ENCODE measurements at places on chromosomes 5 and 9.

DNA sequence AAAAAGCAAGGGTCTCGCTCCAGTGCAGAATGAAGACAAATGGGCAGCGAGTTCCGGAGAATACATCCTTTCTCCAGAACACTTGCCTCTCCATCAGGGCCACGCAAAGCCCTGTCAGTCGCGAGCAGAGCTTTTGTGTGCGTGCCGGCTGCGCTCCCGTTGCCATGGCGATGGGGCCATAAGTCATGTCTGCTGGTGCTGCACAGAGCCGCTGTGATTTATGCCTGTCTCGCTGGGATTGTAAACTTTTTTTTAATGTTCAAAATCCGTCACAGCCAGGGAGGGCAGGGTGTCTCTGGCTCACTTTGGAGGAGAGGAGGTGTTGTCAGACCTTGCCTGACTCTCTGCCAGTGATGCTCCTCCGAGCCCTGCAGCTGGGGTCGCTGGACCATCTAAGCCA is 272.7 kb downstream of the TRIM32 start:
- DNase-seq, result no peak

- no peak for DNase-seq
Observed at GRCh38 chr5:172688349-172689217, 47.5 kb downstream of the NEURL1B start.

GRCh38 chr9:134809826-134810225 is 70.8 kb upstream of the FCN2 start:
- no peak for DNase-seq

DNA sequence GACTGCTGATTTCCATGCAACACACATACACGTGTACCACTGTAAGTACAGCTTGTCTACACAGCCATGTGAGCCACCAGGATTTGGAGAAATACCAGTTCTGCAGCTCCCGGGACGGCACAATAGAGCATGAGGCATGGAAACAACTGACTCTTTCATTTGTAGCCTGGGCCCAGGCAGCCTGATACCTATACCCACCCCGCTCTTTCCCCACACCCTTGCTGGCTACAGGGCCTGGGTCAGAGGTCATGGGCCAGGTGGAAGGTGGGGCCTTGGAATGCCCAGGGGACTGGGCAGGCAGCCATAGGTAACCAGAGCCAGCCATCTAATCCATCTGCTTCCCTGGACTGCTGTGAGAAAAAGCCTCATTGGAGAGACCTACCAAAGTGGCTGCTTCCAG is 39.0 kb upstream of the ZSWIM6 start:
- DNase-seq, result no peak

DNA sequence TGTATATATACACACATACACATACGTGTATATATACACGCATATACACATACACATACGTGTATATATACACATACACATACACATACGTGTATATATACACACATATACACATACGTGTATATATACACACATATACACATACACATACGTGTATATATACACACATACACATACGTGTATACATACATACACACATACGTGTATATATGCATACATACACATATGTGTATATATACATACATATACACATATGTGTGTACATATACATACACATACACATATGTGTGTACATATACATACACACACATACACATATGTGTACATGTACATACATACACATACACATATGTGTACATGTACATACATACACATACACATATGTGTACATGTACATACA is 82.6 kb downstream of the SYK start:
- DNase-seq, result no peak

DNA sequence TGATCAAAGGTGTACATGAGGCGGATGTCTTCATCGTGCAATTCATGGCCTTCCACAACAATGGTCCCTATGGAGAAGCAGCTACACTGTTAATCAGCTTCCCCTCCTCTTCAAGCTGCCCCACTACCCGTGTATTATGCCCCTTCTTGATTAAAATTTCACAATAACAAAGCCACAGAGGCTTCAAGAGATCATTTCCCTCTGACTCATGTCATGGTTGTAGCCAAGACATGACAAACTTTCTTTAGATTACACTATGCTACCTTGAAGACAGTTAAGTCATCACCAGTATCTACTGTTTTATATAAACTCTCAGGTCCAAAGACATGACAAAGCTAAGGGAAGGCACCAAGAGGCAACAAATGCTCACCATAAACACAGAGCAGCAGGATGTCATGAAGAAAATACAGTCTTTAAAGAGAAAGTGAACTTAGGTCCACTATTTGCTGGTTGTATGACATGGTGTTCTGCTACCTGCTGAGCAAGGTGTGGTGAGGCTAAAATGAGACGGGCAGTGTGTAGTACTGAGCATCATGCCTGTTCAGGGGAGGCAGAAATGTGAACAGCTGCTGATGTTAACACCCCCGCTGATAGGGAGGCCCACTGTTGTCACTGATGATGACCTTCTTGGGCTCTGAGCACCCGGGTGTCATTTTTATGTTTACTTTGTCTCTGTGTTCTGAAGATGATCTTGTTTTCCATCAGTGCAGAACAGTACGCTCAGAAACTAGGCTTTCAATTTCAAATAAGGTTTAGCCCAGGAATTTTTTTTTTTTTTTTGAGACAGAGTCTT is 48.3 kb downstream of the IARS1 start:
- DNase-seq, result peak; percentile 32

DNA sequence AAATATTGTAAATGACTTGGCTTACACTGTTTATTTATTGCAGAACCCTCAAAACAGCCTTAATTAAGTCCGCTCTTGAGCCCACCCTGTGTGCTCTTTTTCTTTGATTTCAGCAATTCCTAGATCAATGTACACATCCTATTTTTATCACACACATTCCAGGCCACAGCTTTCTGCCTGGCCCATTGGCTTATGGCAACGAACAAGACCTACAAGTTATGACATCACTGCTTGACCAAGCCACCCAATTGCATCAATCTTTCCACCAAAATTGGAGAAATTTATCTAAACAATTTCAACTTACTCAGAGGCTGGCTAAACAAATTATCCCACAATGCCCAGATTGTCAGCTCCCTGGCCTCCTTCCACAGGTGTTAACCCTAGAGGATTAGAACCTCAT is 158.4 kb downstream of the CPLANE1 start:
- no peak for DNase-seq

DNA sequence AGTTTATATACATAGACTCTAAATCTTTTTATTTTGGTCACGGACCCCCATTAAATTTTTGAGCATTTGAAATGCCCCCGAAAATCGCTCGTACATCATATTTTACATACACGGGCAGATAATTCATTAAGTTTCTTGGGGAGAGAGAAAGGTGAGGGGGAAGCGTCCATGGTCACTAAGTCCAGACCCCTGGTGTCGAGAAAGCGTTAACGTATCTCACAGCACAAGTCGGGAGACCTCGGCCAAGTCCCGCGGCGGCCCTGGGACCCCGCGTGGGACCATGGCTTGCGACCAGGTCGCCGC is 794 bp downstream of the PTBP3 start:
- peak; percentile 81 for DNase-seq

DNA sequence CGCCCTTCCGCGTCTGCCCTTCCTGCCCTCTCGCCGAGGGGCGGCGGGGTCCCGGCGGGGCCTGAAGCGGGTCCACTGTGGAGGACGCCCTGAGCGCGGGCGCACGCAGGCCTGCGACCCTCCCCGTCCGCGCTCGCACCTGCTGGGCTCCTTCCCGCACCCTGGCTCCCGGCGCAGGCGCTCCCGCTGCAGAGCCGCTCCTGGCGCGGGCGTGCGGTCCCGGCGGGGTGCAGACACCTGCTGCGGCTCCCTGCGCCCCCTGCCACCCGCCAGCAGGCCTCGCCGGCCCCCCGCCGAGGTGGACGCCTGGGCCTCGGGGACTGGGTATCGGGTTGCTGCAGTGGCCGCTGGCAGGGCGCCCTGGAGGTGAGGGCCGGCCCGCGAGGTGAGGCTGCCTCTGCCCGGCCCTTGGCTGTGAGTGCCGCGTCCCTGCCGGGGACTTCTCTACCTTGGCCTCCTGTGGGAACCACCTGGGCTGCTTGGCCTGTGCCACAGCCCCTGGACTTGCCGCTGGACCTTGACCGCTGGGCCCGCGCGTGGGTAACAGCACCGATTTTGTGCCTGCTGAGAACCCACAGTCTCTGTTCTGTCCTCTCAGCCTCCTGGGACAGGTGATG is 627 bp downstream of the ARRDC1 start:
- DNase-seq, result no peak

DNA sequence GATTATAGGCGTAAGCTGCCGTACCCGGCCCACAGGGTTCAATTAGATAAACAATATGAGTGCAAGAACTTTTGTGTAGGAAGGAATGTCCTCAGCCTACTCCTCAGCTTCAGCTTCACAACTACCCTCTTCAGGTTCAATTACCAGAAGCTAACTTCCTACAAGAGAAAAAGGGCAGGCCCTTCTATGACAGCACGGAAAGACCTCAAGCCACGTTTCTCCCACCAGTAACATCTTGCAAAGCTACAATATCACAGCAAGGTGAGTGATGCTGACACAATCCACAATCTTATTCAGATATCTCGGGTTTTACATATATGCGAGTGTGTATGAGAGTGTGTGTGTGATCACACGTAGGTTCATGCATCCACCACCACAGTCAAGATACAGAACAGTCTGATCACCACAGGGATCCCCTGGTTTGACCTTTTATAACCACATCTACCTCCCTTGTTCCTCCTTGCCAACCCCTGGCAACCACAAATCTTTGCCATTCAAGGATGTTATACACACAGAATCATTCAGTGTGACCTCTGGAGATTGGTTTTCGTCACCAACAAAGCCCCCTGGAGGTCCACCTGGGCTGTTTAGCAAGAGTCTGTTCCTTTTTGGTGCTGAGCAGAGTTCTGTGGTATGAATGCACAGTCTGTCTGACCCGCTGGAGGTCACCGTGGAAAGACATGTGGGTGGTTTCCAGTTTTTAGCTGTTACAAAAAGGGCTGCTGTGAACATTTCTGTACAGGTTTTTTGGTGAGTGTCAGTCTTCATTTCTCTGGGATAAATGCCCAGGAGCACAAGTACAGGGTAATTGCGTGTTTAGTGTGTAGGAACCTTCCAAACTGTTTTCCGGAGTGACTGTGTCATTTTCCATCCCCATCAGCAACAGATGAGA is 38.2 kb downstream of the IPPK start:
- no peak for DNase-seq

DNA sequence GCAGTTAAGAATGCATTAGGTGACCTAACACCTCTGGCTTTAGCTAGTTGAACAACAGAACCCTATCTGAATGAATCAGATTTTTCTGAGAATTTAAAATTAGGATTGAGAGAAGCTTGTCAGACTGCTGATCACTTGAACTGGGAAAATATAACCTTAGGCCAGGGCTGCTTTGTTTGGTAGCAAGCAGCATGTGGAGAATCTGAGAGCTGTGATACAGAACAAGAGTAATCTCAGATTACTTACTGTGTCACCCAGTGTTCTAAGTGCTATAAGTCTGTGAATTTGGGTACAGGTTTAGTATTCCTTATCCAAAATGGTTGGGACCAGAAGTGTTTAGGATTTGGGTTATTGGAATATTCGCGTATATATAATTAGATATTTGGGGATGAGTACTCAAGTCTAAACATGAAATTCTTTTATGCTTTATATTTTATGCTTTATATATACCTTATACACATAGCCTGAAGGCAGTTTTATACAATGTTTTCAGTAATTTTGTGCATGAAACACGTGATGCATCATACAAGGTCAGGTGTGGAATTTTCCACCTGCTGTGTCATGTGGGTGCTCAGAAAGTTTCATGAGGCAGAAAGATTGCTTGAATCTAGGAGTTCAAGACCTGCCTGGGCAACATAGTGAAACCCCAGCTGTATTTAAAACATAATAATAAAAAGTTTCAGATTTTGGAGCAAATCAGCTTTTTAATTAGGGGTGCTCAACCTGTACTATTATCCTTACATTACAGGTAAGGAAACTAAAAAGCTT is 8.3 kb upstream of the CHD1 start:
- no peak for DNase-seq

DNA sequence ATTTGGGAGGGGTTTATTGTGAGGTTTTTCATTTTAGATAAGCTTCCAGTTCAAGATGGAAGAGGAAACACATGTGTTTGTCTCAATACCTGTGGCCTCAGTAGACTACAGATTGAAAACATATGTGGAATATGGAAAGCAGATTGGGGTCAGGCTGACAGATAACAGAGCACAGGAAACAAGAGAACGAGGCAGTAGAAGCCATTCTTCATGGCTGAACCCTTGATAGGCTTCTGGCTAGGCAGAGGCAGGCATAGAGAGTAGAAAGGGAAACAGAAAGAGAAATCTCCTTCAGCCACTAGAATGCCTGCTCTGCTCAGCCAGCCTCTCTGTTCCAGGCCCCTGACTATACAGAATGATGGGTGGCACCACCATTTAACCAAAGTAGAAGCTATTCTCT is 152.5 kb downstream of the MUSK start:
- DNase-seq, result no peak

- no peak for DNase-seq
Observed at GRCh38 chr9:87556039-87556438, 58.4 kb downstream of the DAPK1 start.

- DNase-seq, result no peak
Observed at GRCh38 chr9:120854596-120855327, 12.0 kb upstream of the PSMD5 start.

GRCh38 chr5:174271316-174271715 is 225.8 kb downstream of the NSG2 start:
- DNase-seq, result no peak

DNA sequence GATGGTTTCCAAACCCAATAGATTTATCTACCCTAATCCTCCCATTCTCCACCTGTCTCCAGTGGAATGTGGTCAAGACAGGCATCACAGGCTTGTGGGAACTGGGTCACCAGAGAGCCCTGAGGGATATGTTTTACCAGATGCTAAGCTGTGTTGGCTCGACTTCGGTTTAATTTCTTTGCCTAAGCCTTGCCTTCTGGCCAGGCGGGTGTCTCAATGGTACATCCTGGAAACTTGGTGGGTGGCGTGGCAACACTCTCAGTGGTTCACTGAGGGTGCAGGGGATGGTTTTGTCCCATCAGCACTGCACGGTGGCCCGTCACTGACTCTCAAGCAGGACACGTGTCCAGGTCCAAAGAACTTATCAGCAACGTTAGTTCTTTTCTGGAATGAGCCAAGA is 192.2 kb downstream of the TENT4A start:
- DNase-seq, result no peak

GRCh38 chr9:90002397-90003271 is 397.8 kb downstream of the GADD45G start:
- no peak for DNase-seq

GRCh38 chr9:69812068-69813000 is 8.3 kb upstream of the CFAP95 start:
- DNase-seq, result no peak

DNA sequence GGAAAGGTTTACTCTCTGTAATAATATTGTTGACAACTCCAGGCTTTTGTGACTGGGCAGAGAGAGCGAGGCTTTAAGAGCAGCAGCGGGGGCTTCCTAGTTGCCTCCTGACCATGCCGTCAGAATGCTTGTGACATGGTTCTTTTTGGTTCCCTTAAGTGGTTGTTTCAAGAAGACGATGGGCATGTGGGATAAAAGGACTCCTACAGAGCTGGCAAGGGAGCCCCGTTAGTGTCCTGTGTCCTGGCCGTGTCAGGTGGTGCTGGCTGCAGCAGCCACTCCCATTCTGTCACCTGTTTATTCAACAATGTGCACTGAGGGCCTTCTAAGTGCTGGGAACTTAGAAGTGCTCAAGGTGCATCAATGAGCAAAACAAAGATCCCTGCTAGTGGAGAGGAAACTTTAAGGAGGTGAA is 19.7 kb downstream of the LCP2 start:
- DNase-seq, result no peak
